ENCODE measurements at places on chromosomes 16 and 17.

- no peak for DNase-seq
Measured at GRCh38 chr16:1428511-1428910, 2.4 kb upstream of the PERCC1 start.

GRCh38 chr16:27446721-27447120, 44.7 kb downstream of the IL21R start:
- DNase-seq, result no peak

DNA sequence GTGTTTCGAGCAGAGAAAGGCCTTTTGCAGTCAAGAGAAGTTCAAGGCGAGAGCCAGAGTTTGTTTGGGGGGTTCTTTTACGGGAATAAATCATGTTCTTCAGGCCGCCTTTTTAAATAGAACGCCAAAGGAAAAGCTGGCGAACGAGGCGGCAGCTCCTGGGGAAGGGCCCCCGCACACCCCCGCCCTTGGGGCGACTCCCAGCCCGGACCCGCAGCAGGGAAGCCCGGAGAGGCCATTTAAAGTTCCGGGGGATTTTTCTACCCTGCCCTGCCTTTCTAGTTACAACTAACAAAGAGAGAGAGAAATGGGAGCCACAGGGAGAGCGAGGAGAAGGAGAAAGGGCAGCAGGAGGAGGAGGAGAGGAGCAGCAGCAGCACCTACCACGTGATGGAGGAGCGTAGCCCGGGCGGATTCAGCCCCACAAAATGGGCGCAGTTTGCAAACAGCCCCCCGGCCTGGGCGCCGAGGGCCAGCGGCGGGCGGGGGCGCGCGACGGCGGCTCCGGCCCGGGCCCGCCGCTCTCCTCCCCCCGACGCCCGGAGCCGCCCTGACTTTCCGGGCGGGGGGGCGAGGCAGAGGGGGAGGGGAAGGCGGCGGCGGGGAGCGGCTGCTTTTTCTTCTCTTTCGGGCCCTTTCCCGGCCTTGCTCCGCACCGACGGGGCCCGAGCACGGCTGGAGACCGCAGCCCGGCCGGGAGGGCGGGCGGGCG, 634 bp downstream of the KANSL1 start:
- DNase-seq, result no peak

DNA sequence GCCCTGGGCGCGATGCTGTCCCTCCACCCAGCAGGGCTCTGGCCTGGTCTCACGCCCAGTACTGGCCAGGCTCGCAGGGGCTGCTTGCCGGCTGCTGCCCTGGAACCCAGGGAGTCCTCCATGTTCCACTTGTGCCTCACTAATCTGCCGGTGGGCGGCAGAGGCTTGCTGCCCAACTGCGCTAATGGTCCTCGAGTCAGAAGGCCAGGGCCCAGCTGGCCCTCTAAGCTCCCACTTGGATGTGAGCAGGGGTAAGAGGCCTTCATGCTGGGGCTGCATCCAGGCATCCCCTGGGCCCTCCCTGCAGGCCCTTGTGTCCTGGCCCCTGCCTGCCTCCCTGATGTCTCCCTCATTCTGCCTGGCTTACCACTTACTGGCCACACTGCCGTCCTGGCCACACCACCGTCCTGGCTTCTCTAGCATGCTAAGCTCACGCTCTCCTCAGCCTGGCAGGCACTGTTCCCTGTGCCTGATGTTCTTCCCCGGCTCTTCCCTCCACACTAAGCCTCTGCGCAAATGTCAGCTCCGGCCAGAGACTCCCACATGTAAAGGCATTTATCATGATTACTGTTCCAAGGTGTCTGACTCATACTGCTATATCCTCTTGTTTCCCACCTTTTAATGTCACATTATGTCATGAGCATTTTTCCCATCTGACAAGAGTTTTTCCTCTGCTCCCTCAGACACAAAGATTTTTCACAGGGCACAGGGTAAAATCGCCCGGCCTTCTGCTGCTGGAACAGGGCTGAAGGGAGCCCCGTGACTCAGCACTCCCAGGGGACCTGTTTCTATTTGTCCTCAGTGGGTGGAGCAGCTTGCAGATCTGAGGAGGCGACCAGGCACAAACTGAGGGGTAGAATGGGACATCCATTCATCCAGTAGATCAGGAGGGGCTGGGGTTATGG, 15.9 kb downstream of the B9D1 start:
- DNase-seq, result no peak

DNA sequence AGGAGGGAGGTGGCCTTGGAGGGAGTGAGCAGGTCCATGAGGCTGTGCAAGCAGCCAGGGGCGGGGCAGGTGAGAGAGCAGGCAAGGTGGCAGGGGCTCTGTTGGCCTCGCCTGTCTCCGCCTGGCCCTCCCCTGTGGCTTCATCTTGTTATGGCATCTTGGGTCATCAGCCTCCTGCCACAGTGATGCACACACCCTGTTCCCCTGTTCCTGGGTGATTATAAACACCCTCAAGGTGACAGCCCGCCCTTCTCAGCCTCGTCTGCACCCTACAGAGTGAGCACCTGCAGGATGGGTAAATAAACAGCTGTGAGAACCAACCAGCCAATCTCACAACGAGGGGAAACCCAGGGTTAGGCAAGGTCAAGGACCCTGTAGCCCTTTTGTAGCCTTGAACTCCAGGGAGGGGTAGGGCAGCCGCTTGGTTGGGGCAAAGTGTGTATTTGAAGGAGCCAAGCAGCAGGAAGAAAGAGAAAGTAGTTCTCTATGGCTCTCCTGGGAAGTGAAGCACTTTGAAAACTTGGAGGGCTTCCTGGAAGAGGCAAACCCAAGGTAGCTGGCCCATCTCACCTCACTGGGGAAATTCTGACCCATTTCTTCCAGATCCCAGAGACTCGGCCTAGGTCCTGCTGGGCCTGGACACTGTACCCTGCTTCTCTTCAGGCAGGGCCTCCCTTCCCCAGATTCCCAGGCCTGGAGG, 60.6 kb downstream of the NT5M start:
- DNase-seq, result no peak

All from cerebellar nuclear complex (tissue), 1 donor.